ENCODE measurements at places on chromosomes 1 and 21.
A peak's percentile ranks its signal among the peaks of the same experiment; 100 is the strongest.

DNA sequence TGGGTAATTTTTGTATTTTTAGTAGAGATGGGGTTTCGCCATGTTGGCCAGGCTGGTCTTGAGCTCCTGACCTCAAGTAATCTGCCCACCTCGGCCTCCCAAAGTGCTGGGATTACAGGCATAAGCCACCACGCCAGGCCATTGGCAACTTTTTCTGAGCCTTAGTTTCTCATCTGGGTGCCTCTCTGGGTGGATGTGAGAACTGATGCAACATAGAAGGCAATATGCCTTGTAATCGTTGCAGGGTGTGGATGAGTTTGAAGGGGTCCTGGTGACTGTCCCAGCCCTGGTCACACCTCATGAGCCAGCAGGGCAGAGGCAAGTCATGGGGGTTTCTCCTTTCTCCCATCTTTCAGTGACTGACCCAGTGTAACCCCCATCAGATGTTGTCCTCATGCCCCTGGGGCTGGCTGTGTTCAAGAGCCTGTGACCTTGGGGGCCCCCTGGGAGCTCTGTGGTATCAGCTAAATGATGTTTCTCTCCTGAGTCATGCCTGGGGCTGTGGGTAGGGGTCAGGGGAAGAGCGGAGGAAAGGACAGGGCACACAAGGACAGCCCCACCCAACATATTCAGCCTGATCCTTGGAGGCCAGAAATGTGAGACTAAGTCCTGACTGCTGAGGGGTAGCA lies 3.6 kb downstream of the COL9A2 start:
- DNase-seq: peak; percentile 67

- DNase-seq: no peak
These were observed 251.7 kb downstream of the BRINP3 start for GRCh38 chr1:190226006-190226405.

DNA sequence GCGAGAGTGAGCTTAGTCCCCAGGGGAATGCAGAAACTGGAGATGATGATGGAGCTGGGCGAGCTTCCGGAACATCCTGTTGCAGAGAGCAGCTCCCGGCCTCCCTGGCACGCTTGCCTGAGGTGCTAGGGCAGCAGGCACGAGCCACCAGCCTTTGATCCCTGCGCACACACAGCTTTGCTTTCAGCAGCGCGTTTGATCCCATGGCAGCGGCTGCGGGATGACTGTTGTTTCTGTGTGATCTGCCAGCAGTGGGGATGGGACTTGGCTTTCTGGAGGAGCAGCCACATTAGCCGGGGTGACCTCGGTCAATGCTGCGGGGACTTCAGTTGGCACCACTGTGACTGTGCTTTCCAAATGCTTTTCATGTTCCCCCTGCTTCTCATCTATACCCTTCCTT lies 193.2 kb downstream of the KAZN start:
- no peak for DNase-seq

DNA sequence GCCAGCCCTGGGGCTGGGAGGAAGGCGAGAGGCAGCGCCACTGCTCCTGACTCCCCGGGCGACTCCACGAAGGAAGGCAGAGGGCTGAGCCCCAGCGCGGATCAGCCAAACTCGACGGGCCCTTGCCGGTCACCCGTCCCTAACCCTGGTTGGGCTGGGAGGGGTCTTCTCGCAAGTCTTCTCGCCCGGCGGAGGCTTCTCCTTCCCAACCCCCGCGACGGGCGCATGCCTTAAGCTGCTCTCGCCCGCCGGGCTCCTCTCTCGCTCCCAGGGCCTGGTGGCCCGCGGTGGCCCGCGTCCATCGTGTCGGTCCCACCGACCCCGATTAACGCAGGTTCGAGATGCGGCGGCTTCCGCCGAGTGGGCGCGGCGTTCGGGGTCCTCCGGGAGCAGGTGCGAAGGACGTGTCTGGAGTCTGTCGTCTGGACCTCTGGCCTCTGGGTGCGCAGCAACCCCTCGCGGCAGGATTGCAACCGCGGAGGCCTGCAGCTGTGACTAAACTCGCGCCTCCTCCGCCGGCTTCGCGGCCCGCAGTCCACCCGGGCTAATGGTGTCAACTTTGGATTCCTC lies 29.0 kb upstream of the PPM1J start:
- DNase-seq: no peak

GRCh38 chr1:31198150-31198549 lies 41.5 kb downstream of the NKAIN1 start:
- no peak for DNase-seq

DNA sequence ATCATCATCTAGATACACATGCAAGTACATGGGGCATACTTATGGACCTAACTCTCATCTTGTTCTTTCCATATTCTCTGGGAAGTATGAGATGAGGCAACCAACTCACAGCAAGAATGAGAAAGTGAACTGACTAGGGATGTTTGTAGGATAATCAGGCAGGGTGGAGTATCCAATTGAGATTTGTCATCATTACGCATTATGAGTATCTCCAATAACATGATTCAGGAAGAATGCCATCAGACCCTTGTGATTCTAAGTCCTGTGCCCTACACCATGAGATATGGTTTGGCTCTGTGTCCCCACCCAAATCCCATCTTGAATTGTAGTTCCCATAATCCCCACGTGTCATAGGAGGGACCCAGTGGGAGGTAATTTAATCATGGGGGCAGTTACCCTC lies 154.0 kb downstream of the SLC30A10 start:
- DNase-seq: no peak

GRCh38 chr1:46102769-46103476 lies 29.5 kb downstream of the PIK3R3 start:
- no peak for DNase-seq

- no peak for DNase-seq
These were observed 129.9 kb downstream of the SLC30A10 start for GRCh38 chr1:219798283-219799030.

- DNase-seq: no peak
These were observed 40.6 kb upstream of the LYST start for GRCh38 chr1:235907187-235907896.

GRCh38 chr1:13762642-13763041 lies 62.7 kb downstream of the PRDM2 start:
- DNase-seq: no peak

GRCh38 chr1:160284220-160284781 lies 632 bp downstream of the PEX19 start:
- DNase-seq: no peak

DNA sequence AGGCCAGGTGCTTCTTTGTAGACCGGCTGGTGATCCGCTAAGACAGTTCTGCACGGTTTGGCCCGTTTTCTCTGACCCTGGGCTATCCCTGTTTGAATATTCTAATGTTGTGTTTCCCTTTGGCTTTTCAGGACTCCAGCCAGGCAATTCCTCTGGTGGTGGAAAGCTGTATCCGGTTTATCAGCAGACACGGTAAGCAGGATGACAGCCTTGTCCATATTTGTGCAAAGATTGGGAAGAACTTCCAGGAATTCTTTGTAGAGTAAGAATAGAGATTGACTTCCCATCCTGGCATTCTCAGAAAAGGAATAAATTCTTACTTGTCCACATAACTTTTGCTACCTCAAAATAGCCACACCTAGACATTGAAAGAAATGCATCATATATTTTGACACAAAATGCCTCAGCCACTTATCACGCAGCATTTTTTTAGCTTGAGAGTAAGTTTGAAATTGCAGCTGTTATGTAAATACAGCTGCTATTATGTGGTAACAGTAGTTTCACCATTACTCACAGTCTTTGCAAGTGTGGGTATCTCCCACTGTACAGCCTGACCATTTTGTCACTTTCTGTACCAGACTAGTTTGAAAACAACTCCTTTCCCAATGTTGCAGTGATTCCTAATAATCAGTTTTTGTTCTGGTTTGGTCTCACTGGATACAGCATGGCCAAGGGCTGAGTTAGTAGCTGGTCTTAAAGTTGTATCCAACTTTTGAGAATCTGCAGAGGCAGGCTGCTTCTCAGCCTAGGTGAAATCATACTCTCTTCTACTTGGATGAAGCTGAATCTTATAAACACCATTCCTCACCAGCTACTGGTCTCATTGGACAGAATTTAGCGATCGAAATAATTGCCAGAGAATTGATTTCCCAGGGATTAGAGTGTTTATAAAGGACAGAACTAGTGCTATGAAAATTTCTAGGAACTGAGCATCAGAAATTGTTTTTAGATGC lies 40.0 kb upstream of the IKBKE start:
- peak; percentile 20 for DNase-seq

GRCh38 chr1:116218922-116219321 lies 107.7 kb downstream of the MAB21L3 start:
- no peak for DNase-seq

DNA sequence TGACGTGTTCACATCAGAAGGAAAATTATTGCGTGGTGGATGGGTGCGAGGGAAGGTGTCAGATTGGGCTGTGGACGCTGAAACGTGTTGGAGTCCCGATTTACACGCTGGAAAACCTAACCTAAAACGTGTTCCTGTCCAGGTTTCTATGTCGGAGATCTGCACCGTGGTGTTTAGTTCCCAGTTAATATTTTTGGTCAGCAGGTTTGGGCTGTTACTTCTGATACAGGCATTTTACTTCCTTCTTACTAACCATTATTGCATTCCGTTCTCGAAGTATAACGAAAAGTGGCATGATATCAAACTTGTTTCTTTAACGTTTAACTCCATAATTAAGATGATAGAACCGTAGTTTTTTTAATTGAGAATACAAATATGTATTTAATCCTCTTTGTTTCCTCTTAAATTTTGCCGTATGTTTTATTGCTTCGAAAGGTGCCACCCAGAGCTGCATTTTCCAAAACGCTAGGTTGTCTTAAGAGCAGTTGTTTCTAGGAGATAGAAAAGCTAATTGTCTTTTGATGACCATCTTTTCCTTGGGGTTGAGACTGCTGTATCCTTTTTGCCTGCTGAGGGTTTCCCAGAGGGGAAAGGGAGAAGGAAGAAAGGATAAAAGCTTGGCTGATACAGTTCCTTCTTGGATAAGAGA lies 1.3 kb downstream of the ADARB1 start:
- DNase-seq: no peak

- DNase-seq: no peak
These were observed 27.2 kb downstream of the NUAK2 start for GRCh38 chr1:205294175-205294917.

Data from GM06990 (cell line).